ENCODE measurements at places on chromosomes 11 and 22.

GRCh38 chr11:1326435-1327063, 17.1 kb upstream of the TOLLIP start:
- no peak for DNase-seq

GRCh38 chr11:44047298-44047697, 483 bp upstream of the ACCSL start:
- DNase-seq, result no peak

DNA sequence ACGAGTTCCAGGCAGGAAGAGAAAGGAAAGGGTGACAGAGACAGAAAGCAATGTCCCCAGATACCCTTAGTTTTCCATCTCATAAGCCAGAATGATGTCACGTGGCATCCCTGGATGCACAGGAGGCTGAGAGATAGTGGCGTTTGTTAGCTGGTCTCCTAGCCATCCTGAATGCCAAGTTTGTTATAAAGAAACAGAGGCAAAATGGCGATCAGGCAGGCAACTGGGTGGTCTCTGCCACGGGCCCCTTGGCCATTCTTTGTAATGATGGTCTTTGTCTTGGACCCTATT, 5.3 kb downstream of the SMIM38 start:
- no peak for DNase-seq

DNA sequence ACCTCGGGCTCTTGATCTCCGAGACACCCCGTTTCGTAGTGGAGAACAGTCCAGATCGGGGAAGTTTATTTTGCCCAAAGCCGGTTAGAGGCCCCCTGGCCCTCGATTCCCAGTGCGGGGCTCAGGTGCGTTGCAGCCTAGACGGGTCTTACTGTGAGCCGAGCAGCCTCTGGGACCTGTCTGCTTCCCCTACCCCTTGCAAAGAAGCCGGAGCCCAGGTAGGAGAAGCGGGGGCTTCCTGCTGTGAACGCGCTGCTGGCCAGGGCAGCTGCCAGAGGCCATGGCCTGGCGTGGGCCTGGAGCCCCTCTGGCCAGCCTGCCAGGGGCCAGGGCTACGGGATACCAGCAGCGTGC, 621 bp downstream of the TSPO start:
- peak; percentile 48 for DNase-seq

- DNase-seq, result no peak
Measured at GRCh38 chr11:113106507-113106906, 145.3 kb downstream of the NCAM1 start.

- DNase-seq, result no peak
Measured at GRCh38 chr11:37712251-37712650, 1114.2 kb upstream of the RAG2 start.

- no peak for DNase-seq
Measured at GRCh38 chr22:45218976-45219375, 21.7 kb downstream of the KIAA0930 start.

DNA sequence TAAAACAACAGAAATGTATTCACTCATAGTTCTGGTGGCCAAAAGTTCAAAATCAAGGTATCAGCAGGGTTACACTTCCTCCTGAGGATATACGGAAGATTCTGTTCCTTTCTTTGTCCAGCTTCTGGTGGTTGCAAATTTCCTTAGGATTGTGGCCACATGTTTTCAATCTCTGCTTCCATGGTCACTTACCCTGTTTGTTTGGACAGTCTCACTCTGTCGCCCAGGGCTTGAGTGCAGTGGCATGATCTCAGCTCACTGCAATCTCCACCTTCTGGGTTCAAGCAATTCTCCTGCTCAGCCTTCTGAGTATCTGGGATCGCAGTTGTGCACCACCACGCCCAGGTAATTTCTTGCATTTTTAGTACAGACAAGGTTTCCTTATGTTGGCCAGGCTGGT, 534.3 kb downstream of the KCNA4 start:
- no peak for DNase-seq

DNA sequence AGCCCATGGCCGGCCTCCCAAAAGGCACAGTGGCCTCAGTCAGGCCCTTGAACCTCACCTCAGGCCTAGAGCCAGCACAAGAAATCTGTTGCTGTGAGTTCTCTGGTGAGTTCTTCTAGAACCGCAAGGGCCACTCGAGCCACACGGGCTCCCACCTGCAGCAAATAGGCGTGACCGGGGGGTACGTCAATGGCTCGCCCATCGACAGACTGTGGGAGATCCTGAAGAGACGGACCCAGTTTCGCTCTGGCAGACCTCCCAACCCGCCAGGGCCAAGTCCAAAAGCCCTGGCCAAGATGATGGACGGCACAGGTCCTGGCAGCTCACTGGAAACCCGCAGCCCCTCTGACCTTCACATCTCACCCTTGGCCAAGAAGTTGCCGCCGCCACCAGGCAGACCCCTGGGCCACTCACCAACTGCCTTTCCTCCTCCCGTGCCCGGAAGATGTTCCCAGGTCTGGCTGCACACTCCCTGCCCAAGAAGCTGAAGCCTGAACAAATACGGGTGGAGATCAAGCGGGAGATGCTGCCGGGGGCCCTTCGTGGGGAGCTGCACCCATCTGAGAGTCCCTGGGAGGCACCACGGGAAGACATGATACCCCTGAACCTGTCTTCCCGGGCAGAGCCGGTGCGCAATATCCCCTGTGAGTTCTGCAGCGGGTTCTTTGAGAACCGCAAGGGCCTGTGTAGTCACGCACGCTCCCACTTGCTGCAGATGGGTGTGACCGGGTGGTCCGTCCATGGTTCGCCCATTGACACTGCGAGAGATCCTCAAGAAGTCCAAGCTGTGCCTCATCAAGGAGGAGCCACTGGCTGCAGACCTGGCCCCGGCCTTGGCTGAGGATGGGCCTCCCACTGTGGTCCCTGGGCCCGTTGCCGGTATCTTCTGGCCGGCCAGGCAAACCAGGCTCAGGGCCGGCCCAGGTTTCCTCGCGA, 544.2 kb upstream of the CCDC179 start:
- no peak for DNase-seq

- DNase-seq, result peak; percentile 79
Measured at GRCh38 chr11:74397501-74398243, 561 bp downstream of the PGM2L1 start.

DNA sequence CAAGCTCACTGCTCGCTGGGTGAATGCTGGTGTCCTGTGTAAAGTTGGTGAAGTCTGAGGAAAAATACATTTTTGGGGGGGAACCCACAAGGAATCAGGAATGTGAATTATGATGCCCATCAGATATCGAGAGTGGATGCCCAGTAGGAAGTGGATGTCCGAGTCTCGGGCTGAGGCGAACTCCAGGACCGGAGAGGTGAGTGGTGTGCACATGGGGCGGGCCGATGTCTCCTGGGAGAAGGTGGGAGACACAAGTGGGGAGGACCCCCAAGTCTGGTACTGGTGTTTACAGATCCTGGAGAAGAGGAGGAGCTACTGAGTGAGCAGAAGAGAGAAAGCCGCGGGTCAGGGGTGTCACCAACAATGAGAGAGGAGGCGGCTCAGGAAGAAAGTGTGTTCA, 19.2 kb upstream of the APOBEC3A start:
- no peak for DNase-seq

DNA sequence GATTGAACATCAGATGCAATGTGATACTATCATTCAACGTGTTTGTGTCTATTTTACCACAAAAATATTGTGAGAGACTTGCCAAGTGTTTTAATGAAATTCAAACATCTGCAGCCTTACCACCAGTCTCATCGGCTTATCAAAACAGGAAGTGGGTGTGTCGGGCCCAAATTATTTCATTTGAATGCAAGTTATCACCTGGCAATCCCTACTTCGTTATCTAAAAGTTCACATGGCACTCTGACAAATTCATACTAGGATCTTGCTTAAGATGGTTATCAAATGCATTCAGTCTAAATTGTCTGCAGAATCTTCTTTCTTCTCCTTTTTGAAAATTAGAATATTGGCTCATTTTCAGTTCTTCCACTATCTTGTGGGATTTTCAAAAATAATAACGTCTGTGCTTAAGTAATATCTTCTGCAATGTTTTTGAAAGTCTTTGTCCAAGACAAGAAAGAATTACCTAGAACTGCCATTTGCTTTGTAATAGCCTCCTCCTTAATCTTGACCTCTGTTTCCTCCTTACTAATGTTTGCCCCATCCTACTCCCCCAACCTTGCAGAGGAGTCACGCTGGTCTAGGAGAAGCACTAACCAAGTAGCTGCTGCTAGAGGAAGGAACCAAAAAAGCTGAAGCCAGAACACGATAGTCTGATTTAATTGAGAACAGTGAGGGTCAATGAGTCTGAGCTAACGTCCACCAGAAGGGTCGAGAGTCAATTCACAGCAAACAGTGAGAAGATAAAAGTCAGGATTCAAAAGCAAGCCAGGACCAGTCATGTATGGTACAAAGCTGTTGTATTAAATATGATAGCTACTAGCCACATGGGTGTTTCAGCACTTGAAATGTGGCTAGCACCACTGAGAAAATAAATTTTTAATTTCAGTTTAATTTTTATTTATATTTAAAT, 10.2 kb upstream of the BIRC3 start:
- no peak for DNase-seq

DNA sequence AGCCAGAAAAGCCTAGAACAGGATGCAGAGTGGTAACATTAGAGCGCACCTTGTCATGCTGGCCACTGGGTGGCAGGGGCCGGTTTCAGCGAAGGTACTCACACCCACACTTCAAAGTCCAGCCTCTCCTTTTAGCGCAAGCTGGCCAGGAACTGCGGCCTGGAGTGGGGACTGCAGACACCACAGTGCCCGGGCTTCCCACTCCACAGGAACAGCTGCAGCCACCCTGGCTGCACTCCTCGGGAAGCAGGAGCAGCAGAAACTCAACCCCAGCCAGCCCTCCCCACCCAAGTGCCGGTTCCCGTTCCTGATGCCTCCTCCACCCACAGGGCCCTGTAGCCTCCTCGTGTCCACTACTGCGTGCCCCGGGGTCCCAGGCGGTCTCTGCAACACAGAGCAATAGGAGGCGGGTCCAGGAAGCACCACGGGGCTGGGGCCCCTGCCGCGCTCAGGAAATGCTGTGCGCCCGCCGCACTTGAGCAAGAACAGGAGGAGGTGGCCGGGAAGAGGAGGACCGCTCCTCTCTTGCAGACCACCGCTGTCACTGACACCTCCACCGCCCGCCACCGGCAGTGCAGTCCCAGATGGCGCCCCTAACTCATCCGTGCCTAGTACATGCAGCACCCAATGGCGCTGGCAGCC, 2.2 kb downstream of the RFPL2 start:
- peak; percentile 65 for DNase-seq

GRCh38 chr11:35822815-35823495, 120.9 kb upstream of the LDLRAD3 start:
- no peak for DNase-seq

DNA sequence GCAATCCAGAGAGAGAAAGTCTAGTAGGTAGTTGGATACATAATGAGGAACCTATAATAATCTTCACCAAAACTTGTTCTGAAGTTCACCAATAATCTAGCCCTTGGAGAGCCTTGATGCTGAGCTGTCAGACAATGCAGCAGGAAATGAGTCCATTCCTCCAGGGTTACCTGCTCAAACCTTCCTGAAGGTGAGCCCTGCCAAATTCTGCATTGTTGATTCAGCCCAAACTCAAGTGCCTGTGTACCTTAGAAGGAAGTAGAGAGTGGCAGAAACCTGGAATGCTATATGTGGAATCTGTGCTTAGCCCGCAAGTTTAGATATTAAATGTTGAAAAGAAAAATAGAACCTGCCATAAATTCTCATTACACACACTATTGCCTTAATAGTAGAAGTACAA, 77.4 kb upstream of the SPON1 start:
- no peak for DNase-seq

DNA sequence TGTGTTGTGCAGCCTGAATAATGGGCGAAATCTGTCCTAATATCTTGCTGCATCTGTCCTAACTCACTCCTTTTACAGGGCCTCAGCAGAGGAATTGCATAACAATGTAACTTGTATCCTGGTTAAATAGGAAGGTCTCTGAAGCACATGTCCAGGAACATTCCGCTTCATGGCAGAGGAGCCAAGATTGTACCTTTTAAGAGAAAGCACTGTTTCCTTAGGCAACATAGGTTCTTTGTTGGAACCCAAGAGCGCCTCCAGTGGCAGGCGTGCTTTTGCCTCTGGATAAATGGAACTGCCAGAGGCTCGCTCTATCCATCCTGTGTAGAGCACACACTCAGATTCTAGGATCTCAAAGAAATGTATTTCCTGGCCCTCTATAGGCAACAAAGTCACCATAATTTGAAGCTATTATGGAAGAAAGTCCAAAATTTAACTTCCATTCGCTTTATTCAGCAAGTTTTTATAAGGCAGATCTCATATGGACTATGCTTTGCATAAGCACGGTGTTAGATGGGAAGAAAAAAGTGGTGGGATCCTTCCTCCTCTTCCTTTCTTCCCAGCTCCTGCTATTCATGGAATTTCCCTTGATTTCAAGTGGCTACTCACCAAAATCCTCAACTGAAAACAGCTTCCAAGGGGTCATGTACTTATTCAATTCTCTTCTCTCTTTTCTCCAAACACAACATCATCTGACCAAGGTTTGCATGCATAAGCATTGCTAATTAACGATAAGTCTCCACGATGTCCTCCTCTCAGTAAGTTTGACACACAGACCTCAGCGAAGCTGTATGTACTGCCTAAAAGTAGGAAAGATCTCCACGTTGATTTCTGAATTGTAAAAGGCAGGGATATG, at the start of gene BLID:
BLID (minus strand) TSS at position 692 of the 856 bp plus-strand sequence; CDS start at position 399, 293 bp downstream.
- DNase-seq, result no peak

DNA sequence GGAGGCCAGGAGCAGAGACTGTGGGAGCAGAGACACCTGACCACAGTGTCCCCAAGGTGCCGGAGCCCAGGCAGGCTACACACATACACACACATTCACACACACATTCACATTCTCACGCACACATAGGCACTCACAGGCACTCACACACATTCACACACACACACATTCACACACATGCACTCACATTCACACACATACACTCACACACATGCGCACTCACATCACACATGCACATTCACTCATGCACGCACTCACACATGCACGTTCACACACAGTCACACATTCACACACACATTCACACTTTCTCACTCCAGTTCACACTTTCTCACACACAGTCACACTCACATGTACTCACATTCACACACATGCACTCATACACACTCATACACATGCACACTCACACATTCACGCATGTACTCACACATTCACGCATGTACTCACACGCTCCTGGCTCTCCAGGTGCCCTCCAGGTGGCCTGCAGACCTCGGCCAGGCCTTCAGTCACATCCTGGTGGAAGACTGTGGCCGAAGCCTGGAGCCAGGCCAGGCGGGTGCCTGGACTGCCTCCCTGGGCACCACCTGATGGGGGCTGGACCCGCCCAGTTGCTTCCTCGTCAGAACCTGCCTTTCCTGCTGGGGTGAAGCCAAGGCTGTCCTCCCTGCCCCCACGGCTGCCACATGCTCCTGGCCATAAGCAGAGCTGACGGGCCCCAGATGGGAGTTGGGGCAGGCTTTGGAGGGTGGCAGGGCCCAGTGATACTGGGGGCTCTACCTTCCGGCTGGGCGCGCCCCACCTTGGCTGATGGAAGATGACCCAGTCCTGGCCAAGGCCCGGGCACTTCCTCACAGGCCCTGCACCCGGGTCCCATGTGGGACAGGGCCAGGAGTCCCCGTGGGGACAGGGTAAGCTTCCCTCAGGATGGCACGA, 89.5 kb downstream of the WNT7B start:
- DNase-seq, result no peak
